ENCODE measurements at places on chromosomes 5 and 9.

DNA sequence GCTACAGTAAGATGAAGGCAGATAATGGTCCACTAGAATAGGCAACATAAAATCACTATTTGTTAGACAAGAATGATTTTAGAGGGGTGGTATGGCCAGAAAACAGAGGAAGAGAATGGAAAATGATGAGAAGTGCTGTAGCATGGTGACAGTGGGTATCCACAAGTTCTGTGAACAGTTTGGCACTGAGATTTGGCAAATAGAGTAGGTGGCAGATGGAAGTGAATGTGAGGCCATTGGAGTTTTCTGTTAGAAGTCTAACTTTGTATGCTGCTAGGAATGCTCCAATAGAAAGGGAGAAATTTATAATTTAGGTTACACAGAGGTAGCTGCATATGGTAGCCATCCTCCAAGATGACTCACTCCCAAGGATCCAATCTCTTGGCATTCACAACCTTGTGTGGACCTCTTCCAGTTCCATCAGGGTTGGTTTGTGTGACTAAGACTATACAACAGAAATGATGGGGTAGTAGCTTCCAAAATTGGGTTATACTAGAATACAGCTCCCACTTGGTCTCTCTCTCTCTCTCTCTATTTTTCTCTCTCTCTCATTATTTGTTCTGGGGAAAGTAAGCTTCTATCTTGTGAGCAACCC lies 646.9 kb upstream of the ZNF608 start:
- DNase-seq = no peak

- DNase-seq = no peak
Measured at GRCh38 chr9:134661791-134662142, 20.2 kb downstream of the COL5A1 start.

GRCh38 chr9:93812410-93812668 lies 142.8 kb downstream of the BARX1 start:
- DNase-seq = no peak

DNA sequence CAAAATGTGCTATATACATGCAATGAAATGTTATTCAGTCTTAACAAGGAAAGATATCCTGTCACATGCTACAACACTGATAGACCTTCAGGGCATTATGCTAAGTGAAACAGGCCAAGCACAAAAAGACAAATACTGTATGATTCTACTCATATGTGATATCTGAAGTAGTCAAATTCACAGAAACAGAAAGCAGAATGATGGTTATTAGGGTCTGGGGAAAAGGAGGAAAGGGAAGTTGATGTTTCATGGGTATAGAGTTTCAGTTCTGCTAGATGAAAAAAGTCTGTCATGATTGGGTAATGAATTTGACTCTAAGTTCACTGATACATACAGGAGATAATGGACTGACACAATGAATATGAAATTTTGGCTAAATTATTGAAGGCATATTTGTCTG lies 11.2 kb upstream of the RIC1 start:
- no peak for DNase-seq

GRCh38 chr9:33185858-33186257 lies 18.7 kb upstream of the B4GALT1 start:
- DNase-seq = no peak

DNA sequence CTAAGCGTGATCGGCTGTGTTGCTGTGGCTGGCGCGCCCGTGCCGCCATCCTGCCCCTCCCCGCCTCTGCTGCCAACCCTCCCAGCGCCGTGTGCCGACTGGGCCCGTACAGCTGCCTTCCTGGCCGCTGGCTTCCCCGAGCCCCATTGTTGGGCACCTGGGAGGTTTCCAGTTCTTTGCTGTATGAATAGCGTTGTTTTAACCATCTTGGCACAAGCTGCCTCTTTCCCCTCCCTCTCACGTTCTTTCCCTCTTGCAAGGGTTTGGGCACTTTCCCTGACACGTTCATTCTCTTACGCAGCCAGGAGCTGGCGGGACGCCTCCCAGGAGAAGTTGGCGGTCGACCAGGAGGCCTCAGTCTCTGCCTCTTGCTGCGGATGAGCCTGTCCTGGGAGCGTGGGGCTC lies 43.1 kb upstream of the RXRA start:
- DNase-seq = no peak

DNA sequence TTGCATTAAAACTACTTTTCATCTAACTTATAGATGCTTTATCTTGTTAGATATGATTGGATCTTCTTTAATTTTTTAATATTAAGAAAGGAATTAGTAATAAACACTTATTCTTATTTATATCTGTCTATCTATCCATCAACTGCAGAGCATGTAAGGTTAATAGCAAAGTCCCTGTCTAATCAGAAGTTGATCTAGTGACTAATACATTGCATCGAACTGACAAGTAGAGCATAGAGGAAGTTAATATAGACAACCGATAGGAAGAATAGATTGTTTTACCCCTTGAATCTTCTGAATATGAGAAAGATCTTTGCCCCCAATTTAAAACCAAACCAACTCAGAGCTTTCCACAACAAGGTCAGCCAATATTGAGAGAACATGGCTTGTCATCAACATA lies 862.0 kb upstream of the CDH6 start:
- no peak for DNase-seq

GRCh38 chr9:123067136-123067535 lies 33.7 kb downstream of the GPR21 start:
- no peak for DNase-seq

- no peak for DNase-seq
Measured at GRCh38 chr5:54658010-54658409, 140.5 kb downstream of the SNX18 start.

DNA sequence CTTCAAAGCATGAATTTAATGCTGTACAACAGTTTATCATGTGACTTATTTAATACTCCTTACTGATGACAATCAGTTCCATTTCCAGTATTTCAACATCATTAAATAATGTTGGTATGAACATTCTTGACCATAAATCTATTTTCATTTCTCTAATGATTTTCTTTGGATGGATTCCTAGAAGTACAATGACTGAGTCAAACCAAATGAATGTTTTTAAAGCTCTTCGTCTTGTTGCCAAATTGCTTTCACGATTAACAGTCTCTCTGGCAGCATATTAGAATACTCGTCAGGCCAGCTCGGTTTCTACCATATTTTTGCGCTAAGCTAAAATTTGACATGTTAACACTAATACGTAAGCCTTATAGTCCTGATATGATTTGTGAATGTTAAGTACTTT lies 197.0 kb downstream of the TRPM3 start:
- DNase-seq = no peak

DNA sequence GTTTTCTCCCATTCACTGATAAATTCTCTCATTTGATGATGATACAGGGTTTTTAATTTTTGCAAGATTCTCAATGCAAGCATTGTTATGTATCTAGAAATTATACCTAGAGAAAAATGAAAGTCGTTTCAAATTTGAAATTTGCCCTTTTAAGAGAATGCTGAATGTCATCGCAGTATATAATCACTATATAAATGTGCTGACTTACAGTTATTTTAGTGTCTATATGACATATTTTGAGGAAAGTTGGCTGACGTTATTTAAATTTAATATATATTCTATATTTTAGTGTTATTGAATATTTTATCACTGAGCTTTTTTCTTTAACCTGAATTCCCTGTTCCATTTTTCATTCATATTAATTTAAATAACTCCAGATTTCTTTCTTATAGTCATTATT lies 29.8 kb downstream of the LYRM7 start:
- no peak for DNase-seq

DNA sequence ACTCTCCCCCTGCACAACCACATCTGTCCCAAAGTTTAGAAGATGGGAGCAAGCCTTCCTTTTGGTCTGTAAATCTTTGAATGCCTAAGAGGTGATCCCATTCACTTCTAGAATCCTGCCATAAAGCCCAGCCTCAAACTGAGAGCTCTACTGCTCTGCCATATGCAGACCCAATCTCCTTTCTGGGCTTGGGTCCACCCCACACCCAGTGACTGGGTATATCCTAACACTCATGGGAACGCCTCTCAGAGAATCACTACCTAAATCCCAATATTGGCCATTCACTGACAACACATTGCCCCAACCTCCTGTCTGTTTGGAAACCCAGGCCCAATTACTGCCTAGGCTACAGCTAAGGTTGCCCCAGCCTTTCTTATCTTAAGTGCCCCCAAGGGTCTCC lies 90.7 kb downstream of the MAMDC2 start:
- DNase-seq = no peak

DNA sequence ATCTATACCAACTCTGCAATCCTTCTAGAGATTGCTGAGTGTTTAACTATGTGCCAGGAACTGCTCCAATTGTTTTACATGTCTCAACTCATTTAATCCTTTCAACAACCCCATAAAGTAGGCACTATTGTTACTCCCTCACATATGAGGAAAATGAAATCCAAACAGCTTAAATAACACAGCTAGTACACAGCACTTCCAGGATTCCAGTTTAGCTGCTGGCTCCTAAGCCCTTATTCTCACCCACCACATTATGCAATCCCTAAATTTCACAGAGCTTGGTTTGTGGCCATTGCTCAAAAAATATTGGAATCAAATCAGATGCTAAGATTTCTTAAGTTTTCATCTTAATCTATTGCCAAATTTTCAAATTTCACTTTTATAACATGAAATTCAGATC lies 84.9 kb downstream of the PRELID2 start:
- no peak for DNase-seq

DNA sequence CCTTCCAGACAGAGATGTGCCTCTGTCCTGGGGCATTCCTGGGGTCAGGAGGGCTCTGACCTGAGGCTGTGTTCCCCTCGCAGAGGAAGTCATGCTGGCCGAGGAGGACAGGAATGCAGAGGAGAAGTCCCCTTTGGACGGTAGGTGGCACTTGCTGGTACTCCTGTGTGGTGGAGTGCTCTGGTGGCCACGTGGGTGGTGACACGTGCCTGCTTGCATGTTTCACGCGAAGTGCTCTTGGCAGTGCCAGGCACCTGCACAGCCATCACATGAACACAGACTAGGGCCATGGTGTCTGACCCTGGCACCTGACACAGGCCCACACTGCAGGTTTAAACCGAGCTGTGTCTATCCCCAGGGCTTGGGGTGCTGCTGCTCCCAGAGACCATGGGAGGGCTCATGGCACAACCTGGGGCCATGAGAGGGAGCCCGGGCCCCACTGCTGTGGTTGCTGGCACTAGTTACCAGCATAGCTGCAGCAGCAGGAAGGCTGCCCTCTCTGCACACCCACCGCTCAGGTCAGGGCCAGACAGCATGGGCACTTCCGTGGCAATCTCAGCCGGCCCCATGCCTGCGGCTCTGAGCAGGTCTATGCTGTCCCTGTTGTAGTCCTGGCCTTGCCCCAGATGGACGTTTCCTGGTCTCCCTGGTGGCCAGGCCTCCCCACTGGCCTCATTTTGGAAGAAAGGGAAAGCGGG lies 79.3 kb downstream of the CACNA1B start:
- no peak for DNase-seq

GRCh38 chr5:150058480-150059126 lies 27.8 kb downstream of the CSF1R start:
- DNase-seq = no peak

- DNase-seq = no peak
Measured at GRCh38 chr5:137825165-137825564, 42.5 kb upstream of the MYOT start.
